Umbilical cord (tissue), 2 donors: ENCODE measurements at places on chromosomes 2 and 18.
A peak's percentile ranks its signal among the peaks of the same experiment; 100 is the strongest.

DNA sequence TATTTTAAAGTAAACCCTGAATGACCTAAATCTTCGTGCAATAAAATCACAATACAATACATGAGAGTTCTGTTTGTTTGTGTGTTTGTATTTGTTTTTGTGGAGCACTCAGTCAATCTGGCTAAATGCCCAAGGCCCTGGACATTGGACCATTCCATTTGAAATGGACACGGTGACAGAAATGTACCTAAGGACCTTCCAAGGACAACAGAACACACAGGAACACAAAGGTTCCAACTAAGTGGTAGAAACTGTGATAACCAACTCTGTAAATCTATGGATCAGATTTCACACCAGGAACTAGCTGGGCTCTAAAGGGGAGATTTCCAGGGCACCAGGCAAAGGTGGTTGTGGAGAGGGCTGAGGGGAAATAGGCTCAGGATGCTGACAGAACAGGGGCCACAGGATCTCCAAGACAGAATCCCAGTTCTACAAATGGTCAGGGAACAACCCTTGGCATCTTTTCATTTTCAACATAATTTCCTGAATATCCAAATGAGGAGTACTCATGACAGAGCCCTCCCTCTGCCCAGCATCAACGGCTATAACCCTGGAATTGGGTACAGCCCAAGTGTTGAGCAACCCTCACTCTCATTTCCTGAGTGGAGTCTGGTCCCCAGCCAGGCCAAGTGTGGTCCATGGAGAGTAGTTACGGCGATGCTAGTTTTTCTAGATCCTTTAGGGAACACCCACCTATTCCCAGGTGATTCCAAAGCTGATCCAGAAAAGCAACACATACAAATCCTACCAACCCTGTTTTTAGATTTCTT, 78.4 kb downstream of the NCKAP5 start:
- no peak for DNase-seq

DNA sequence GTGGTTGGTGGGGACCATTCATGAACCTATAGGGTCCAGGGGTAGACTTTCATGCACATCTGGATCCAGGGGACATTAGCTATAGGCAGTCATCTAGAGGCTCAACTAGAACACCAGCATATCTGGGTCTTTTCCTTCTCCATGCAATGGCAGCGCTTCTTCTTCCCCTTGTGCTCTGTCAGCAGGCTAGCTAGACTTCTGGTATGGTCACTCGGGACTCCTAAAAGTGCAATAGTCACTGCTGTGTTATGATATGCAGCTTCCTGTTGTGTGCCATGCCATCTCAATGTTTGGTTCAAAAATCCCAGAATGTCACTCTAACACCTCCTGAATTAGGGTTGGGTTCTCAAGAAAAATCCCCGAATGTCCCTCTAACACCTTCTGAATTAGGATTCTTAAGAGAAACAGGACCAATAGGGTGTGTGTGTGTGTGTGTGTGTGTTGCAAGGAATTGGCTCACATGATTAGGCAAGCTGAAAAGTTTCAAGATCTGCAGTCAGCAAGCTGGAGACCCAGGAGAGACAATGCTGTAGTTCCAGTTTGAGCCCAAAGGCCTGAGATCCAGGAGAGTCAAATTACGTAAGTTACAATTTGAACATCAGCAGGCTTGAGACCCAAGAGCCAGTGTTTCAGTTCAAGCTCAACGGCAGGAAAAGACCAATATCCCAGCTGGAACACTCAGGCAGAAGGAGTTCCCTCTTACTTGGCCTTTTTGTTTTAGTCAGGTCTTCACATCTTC, 97.1 kb upstream of the LTBP1 start:
- no peak for DNase-seq

GRCh38 chr2:74573747-74574562, 19.4 kb downstream of the DOK1 start:
- peak; percentile 40 for DNase-seq

DNA sequence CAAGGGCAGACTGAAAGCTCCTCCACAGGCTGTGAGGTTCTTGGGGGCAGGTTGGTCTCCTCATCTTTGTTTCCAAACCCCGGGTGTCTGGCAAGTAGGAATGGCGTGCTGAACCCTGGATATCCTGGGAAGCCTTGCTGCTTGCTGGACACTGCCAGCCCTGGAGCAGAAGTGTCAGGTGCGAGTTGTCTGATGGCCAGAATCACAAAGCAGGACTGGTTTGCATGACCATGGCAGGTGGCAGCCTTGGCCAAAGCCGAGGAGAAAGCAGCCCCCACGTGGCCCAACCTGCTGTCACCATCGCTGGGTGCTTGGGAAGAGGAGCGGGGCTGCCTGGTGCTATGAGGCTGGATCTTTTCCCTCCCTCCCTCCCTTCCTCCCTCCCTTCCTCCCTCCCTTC, 309.5 kb upstream of the HS6ST1 start:
- DNase-seq: no peak

- DNase-seq: no peak
Measured at GRCh38 chr18:7808992-7809391, 241.9 kb downstream of the PTPRM start.
